Foreskin keratinocyte (primary cell): ENCODE measurements at places on chromosomes 7 and 10. TPM values are rescaled to one million over a fixed set of nuclear protein-coding genes. Genes with fewer than 3 reads are reported as not detected.

The CTBP2 gene
- 100 and 101 TPM in 2 replicates for total RNA-seq

The STOX1 gene
- 0.14 and 0.17 TPM in 2 replicates for total RNA-seq

The TAF3 gene
- total RNA-seq = 5.1 and 5.8 TPM in 2 replicates

The MYOF gene
- total RNA-seq = 227 and 235 TPM in 2 replicates

The BLNK gene
- not detected in 2 replicates for total RNA-seq

The FZD8 gene
- 7.0 and 8.6 TPM in 2 replicates for total RNA-seq

The UNCX gene
- not detected in 2 replicates for total RNA-seq

The DLD gene
- 69.8 and 75.2 TPM in 2 replicates for total RNA-seq

The CAMK2B gene
- 0.46 and 1.5 TPM in 2 replicates for total RNA-seq

The HOXA7 gene
- total RNA-seq = 13.1 and 13.3 TPM in 2 replicates

The SH2D4B gene
- not detected in 2 replicates for total RNA-seq

The NPY4R gene
- total RNA-seq = 0.14 and 0.17 TPM in 2 replicates

The LBX1 gene
- not detected in 2 replicates for total RNA-seq

The LEP gene
- not detected in 2 replicates for total RNA-seq

The CNPY1 gene
- total RNA-seq = not detected in 2 replicates

The CCL26 gene
- total RNA-seq = not detected in 2 replicates

The STX1A gene
- 15.9 and 20.1 TPM in 2 replicates for total RNA-seq

The HOXA2 gene
- 0.25 and 0.31 TPM in 2 replicates for total RNA-seq

The GRM3 gene
- total RNA-seq = not detected in 2 replicates

The TMEM270 gene
- not detected in 2 replicates for total RNA-seq

The HOXA9 gene
- total RNA-seq = 47.3 and 59.7 TPM in 2 replicates

The ACSM6 gene
- not detected in 2 replicates for total RNA-seq

The CFTR gene
- total RNA-seq = not detected in 2 replicates
